ENCODE measurements at places on chromosomes 1 and 21.

DNA sequence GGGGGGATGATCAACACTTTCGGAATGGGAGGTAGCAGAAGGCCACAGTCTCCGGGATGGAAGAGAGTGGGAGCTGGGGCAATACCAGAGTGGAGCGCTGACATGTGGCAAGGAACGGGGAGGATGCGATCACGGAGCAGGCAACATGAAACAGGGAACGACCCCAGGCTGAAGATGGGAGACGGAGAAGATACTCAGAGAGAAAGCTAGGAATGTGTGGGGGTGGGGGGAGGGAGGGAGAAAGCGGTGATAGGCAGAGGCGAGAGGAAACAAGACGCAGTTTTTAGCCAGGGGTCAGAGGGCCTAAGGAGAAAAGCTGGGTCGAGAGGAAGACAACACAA, 577 bp downstream of the RAB3GAP2 start:
- DNase-seq, result no peak

DNA sequence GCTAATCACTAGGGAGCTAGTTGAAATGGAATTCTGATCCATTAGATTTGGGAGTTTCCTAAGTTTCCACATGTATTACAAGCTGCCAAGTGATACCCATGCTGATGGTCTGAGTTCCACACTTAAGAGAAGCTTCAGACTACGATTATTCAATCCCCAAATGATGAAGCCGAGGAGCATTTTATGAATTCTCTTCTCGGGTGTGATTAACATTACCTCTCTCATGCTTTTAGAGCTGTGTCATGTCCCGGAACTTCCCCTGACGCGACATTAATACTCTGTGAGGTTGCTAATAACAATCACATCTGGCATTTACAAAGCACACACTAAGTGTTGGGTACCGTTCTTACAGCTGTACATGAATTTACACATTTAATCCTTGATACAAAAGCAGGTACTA, 63.0 kb downstream of the KCNJ15 start:
- DNase-seq, result no peak

GRCh38 chr21:31298618-31299269, 45.3 kb downstream of the TIAM1 start:
- no peak for DNase-seq

DNA sequence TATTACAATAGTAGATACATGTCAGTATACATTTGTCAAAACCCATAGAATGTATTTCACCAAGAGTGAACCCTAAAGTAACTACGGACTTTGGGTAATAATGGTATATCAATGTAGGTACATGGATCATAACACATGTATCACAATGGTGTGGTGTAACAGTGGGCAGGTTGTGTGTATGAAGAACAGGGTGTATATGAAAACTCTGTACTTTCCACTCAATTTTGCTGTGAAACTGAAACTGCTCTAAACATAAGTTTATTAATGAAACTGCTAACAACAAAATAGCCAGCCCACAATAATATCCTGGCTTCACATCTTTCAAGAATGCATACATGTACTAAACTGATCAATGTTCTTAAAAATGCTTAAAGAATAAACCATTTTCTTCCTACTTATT, 90.2 kb downstream of the RUSC1 start:
- DNase-seq, result no peak

GRCh38 chr1:13947658-13948057, 247.7 kb downstream of the PRDM2 start:
- DNase-seq, result no peak

GRCh38 chr1:168664069-168664834, 64.8 kb downstream of the DPT start:
- DNase-seq, result no peak

DNA sequence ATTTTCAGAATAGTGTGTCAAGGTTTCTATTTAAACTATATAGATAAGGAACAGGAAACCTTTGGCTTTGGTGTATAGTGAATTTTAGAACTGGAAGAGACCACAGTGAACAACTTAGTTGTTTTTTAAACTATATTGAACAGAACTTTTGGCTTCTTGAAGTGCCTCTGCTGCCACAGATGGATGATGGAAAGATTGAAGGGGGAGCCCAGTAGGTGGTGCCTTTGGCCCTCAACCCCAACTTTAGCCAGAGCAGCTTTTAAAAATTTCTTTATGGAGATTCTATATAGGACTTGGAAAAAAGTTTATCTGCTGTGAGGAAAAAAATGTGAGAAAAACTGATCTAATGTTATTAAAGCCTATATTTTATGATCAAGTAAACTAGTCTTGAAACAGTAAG, 50.2 kb downstream of the SWT1 start:
- DNase-seq, result no peak

- DNase-seq, result no peak
Measured at GRCh38 chr1:3375245-3375644, 79.2 kb upstream of the ARHGEF16 start.

DNA sequence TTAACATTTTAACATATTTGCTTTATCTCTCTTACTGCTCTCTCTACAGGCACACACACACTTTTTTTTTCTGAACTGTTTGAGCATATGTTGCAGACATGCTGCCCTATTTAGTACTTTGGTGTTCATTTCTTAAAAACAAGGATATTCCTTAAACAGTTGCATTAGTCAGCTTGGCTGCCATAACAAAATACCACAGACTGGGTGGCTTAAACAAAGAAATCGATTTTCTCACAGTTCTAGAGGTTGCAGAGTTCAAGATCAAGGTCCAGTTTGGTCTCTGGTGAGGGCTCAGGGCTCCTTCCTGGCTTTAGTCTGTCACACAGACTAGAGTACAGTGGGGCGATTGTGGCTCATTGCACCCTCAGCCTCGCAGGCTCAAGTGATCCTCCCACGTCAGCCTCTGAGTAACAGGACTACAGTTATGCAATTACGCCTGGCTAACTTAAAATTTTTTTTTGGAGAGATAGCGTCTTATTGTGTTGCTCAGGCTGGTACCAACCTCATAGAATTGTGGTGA, 46.7 kb downstream of the RPRD2 start:
- DNase-seq, result no peak

DNA sequence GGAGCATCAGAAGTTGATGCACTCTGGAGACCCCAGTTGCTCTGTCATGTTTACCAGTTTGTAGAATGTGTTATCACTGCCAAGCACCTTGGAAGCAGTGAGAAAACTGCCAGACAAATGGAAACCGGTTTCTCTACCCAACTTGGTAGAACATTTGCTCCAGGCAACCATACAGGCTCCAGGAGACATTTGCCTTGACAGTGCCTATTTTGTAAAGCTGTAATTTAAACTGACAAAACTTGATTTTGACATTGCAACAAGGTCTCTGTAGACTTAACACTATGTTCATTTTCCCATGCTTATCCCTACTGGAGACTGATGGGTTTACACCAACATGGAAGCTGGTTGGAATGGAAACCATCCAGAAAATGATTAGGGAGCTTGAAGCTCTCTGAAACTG, 97.6 kb downstream of the ROR1 start:
- DNase-seq, result no peak

DNA sequence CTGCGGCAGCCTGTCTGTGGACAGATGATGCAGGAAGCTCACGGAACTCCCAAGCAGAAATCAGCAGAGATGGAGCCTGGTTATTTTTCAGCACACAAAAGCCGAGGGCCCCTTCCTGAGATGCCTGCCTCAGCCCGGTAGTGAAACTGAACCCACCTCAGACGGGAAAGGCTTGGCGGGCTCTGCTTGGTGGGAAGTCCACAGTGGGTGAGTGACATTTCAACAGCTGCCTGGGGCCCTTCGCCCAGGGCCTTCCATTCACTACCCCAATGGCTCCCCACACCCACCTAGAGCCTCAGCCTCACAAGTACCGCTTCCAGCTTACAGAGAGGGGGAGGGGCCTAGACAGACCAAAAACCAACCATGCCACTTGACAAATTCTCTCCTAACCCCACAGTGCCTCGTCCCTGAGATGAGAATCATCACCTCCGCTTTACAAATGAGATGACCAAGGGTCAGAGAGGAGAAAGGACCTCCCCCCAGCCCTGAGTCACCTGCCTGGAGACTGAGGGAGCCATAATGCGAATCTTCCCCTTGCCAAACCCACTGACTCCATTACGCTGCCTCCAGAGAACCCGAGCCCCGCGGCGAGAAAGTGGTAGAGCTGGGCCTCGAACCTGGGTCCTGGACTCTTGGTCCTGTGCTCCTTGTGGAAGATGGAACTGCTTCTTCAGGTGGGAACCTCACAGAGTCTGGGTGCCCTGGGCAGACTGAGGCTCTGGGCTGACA, 3.4 kb upstream of the ECE1 start:
- peak; percentile 33 for DNase-seq

- DNase-seq, result no peak
Measured at GRCh38 chr1:117686907-117687306, 81.1 kb downstream of the TENT5C start.

DNA sequence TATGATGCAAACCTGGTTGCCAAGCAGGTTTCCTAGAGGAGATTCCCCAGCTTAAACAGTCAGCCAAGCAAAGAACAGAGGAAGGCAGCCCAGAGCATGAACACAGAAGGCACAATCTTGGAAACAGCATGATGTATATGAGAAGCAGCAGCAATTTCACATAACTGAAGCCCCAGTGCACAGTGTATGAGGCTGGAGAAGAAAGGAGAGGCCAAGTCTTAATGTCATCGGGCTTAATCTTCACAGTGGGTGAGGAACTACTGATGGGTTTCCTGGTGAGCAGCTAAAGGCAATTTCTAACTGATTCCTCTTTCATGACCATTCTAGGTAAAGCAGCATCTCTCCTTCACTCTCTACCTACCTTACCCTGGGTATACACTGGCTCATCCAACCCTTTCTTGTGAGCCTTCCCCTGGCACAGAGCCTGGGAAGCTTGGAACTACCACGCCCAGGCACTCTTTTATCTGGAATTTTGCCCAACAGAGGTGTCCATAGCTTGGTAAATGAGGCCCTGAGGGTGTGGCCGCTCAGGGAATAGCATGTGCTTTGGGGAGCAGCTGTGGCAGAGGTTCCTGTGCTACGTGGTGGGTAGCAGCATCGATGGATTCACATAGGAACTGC, 22.0 kb downstream of the FYB2 start:
- DNase-seq, result no peak

DNA sequence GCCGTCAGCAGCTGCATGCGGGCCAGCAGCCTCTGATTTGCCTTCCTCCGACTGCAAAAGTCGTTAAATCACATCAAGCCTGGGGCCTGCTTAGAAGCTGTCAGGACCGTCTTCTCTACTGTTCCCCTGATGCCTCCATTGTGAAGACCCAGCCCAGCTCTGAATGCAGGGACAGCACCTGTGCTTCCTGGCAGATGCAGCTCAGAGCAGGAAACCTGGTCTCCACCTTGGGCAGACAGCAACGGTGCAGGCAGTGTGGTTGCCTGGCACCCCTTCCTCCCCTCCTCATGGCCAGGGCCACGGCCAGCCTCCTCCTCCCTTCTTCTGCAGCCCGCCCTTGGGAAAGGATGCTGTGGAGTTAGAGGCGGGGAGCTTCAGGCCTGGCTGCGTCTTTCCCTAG, 92.3 kb upstream of the COL6A1 start:
- DNase-seq, result no peak

DNA sequence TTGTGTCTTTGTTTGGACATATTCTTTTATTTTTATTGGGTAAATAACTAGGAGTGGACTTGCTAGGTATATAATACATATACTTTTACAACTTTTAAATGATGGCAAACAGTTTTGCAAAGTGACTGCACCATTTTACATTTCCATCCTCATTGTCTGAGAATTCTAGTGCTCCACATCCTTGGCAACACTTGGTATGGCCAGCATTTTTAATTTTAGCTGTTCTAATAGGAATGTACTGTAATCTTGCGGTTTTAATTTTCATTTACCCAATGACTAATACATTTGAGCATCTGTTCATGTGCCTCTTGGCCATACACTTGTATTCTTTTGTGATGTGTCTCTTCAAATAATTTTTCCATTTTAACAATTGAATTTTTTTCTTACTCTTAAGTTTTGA, 37.0 kb upstream of the ATP6V1G3 start:
- no peak for DNase-seq

DNA sequence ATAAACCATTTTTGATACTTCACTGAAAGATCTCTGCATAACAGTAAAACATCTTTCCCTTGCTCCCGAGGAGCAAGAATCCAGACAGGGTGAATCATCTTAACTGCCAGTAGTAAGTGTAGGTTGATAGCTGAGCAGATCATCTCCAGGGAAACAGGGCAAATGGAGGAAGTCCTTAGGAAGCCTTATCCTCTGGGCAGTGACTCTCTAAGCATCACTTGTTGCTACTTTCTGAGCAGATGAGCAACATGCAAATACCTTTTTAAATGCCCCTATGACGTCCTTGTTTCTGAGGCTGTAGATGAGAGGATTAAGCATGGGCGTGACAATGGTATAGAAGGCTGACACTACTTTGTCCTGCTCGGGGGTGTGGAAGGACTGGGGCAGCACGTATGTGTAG, 8.9 kb downstream of the OR2T11 start:
- no peak for DNase-seq

DNA sequence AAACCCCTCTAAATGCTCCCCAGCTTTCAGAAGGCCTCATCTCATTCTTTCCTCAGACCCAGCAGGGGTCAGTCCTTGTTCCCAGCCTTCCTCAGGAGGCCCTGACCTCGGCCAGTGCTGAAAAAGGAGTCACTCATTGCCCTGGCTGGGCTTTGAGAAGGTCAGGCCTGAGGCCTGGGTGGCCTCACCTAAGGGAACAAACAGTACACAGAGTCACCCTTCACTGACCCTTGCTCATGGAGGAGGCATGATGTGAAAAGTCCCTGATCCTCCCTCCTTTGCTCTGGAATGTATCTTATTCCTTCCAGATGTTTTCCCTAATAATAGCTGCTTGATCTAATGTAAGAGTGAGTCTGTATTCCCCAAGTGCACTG, 117.7 kb upstream of the SLC44A3 start:
- no peak for DNase-seq

GRCh38 chr1:2208309-2209239, 14.0 kb upstream of the FAAP20 start:
- no peak for DNase-seq

- no peak for DNase-seq
Measured at GRCh38 chr1:184513421-184513820, 126.6 kb downstream of the C1orf21 start.

DNA sequence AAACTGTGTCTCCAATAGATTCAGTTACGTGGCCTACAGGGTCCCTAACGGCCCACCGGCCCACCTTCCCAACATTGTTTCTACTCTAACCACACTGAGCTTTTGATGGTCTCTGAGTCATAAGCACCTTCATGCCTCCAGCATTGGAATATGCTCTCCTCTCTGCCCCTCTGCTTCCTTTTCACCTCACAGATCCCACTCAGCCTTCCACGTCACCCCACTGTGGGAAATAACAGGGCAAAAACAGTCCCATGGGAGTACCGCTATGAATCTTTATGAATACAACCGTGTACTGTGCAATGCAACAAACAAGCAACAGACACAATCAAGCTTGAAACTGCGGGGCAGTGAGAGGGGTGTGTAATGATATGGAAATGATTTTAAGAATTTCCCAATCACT, 5.3 kb upstream of the SARS1 start:
- DNase-seq, result no peak

DNA sequence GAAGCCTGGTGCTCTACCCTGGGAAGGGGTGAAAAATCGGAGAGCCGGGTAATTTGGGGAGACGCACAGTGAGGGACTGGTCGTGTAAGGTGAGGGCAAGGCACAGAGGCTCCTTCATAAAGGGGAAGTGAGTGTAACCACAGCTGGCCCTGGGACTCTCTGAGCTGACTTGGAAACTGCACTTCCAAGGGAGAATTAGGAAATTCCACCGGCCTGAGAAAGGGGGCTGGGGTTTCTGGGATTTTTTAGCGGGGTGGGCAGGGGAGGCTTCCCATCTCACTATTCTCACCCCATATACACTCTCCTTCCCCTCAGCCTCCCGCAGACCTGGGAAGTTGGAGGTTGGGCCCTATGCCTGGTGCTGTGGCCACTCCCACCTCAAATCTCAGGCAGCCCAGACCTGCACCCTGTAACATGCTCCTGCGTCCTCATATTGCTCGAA, 88.3 kb upstream of the IPO9 start:
- no peak for DNase-seq

- DNase-seq, result no peak
Measured at GRCh38 chr1:211616231-211616964, 37.4 kb upstream of the SLC30A1 start.

All from stimulated activated CD4-positive, alpha-beta T cell treated with anti-CD3 and anti-CD28 coated beads, TNF-alpha, amount 100 ng/mL, for 1 hour (primary cell).